Esophagus mucosa (tissue), 1 donor: ENCODE measurements at places on chromosomes 3 and 15.

DNA sequence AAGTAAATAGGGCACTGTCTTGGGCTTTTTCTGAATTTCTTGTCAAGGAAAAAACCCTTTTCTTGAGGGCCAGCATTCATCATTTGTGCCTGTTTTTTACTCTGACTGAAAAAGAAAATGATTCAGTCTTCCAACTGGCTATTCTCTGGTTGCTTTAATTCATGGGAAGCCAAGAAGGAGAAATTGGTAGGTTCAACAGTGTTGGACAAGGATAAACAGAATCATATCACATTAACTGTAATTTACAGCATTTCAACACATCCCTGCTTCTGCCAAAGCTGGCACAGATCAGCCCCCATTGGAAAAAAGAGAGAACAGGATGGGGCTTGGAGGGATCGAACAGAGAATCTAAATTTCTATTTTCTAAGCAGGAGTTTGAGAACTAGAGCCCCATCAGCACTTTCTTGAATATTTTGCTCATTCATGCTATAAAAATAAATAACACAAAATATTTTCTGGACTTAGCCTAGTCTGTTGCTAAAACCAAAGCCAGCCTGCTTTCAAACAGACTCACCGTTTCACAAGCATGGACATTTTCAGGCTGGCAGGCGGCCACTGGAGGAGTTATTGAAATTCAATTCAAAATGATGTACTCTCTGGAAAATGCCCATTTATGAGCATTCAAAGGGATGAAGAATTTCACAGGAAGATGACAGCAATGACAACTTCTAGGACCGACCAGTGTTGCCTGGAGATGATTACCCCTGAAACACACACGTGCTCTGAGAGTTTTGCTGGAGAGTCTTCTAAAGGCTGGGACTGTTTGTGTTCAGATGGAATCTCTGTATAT is 181.2 kb downstream of the WNT5A start:
- no peak for ATAC-seq

- no peak for ATAC-seq
These were observed 51.2 kb downstream of the KAT2B start for GRCh38 chr3:20091331-20092047.

DNA sequence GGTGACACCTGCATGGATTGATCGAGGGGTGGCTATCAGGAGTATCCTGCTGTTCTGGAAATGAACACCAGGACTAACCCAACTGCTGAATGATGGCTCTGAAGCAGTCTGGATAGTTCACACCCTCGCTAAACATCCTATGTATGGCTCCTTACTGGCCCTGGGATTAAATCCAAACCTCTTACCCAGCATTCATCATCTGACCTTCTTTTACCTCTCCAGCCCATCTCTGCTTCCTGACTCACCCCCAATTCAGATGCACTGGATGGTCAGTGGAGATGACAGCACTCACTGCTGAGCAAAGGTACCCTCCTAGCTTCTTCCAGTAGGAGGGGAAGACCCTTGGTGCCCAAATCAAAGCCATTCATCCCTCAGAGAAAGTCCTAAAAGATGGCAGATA is 235.2 kb upstream of the TRIM42 start:
- ATAC-seq, result no peak

GRCh38 chr3:64890006-64890405 is 202.2 kb upstream of the ADAMTS9 start:
- no peak for ATAC-seq

- ATAC-seq, result no peak
These were observed 362.3 kb downstream of the WDR72 start for GRCh38 chr15:53397041-53397616.
